ENCODE measurements at places on chromosomes 7 and 10. TPM values are rescaled to one million over a fixed set of nuclear protein-coding genes. Genes with fewer than 3 reads are reported as not detected.

GTF2IRD2 gene
- 1.3 TPM for total RNA-seq

MAP3K8 gene
- 22.6 TPM for total RNA-seq

EN2 gene
- total RNA-seq, result not detected

WNT8B gene
- not detected for total RNA-seq

EPHA1 gene
- 0.58 TPM for total RNA-seq

NKX2-3 gene
- total RNA-seq, result not detected

STX1A gene
- total RNA-seq, result 27.1 TPM

SFRP5 gene
- not detected for total RNA-seq

INTS15 gene
- 9.0 TPM for total RNA-seq

GHRHR gene
- not detected for total RNA-seq

PPP1R3C gene
- 59.6 TPM for total RNA-seq

KCNMA1 gene
- total RNA-seq, result 20.7 TPM

LIPK gene
- not detected for total RNA-seq

MYL7 gene
- total RNA-seq, result not detected

MYH16 gene
- total RNA-seq, result not detected

SPDYE8 gene
- not detected for total RNA-seq

BEND7 gene
- 0.58 TPM for total RNA-seq

PLEKHS1 gene
- not detected for total RNA-seq

TMEM130 gene
- total RNA-seq, result 0.38 TPM

ZNF117 gene
- total RNA-seq, result 14.4 TPM

ZFAND2A gene
- 16.7 TPM for total RNA-seq

EBF3 gene
- 11.6 TPM for total RNA-seq

LDB3 gene
- total RNA-seq, result not detected

SH2D4B gene
- total RNA-seq, result under 0.01 TPM

CDNF gene
- total RNA-seq, result 1.2 TPM

CALML5 gene
- not detected for total RNA-seq

CHN2 gene
- 4.2 TPM for total RNA-seq

MTURN gene
- 18.9 TPM for total RNA-seq

ACSL5 gene
- 0.96 TPM for total RNA-seq

CCDC146 gene
- 2.5 TPM for total RNA-seq

SLC12A9 gene
- 15.7 TPM for total RNA-seq

HOXA9 gene
- not detected for total RNA-seq

KIAA1217 gene
- total RNA-seq, result 2.3 TPM

EBLN1 gene
- total RNA-seq, result not detected

SLC39A12 gene
- not detected for total RNA-seq

C10orf53 gene
- total RNA-seq, result not detected

TRPV6 gene
- total RNA-seq, result not detected

GIMAP2 gene
- total RNA-seq, result 2.5 TPM

GPR37 gene
- not detected for total RNA-seq

MOGAT3 gene
- total RNA-seq, result not detected

ARID5B gene
- 40.3 TPM for total RNA-seq

THSD7A gene
- total RNA-seq, result 0.58 TPM

PRSS1 gene
- total RNA-seq, result not detected

PRDX3 gene
- 235 TPM for total RNA-seq

HMX2 gene
- not detected for total RNA-seq

PWWP2B gene
- 10.7 TPM for total RNA-seq

TMEM176B gene
- total RNA-seq, result not detected

ARMC3 gene
- not detected for total RNA-seq

USP6NL gene
- total RNA-seq, result 12.4 TPM

PNLIP gene
- not detected for total RNA-seq

GFRA1 gene
- 0.56 TPM for total RNA-seq

ZPBP gene
- total RNA-seq, result not detected

PUS7 gene
- total RNA-seq, result 20.0 TPM

FAM24B gene
- total RNA-seq, result 4.4 TPM

OGDHL gene
- total RNA-seq, result 0.38 TPM

SLC4A2 gene
- 91.4 TPM for total RNA-seq
